ENCODE measurements at places on chromosomes 4 and X.

- no peak for DNase-seq
These were observed 310.3 kb upstream of the GNPDA2 start for GRCh38 chr4:45036677-45037076.

DNA sequence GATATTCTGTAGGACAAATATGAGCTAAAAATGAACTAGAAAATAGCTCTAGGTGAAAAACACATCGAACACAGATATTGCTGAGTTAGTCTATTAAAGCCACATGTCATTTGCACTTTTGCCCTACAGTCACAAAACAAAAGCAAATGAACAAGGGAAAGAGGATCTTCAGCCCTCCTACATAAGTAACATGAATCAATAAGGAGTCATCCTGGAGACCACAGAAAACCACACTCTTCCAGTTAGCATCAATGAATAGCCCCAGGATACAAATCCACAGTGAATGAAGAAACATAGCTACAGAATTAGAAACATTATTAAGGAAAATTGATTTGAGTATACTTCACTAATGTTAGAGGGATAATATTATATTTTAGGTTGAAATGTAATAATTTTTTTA, 311.4 kb downstream of the MAPK10 start:
- no peak for DNase-seq

DNA sequence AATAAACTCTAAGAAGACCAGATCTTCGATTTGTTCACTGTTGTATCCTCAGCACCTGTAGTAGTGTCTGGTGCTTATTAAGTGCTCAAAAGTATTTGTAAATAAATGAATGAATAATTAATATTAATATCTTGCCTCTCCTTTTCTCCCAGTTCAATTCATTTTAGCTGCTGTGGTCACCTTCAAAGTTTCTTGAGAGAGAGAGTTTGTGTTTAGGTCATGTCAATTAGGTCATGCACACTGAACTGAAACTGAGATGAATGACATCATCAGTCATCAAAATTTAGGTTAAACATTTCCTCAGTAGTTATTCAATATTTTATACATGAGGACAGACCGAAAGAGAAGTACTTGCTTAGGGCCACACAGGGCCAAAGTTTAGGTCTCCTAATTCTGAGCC, 73.5 kb downstream of the ANXA3 start:
- no peak for DNase-seq

DNA sequence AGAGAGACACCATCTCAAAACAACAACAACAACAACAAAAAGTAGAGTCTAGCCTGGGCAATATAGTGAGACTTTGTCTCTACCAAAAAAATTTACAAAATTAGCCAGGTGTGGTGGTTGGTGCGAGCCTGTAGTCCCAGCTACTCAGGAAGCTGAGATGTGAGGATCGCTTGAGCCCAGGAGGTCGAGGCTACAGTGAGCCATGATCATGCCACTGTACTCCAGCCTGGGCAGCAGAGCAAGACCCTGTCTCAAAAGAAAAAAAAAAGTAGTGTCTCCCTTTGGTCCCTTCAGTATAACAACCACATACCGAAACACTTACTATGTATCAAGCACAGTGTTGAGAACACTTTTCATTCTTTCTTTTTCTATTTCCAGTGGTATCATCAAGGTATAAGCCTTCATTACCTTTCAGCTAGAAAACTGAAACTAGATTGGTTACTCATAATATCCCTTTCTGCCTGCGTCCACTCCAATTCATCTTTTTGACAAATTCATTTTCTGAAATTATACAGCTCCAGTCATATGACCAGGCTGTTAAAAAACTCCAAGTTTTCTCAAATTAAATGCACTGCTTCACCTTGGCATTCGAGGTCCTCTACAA, 54.1 kb downstream of the RPS6KA3 start:
- DNase-seq: no peak

GRCh38 chr4:188214861-188215260, 75.6 kb downstream of the TRIML1 start:
- DNase-seq: no peak

GRCh38 chrX:41475191-41475590, 28.0 kb downstream of the NYX start:
- no peak for DNase-seq

DNA sequence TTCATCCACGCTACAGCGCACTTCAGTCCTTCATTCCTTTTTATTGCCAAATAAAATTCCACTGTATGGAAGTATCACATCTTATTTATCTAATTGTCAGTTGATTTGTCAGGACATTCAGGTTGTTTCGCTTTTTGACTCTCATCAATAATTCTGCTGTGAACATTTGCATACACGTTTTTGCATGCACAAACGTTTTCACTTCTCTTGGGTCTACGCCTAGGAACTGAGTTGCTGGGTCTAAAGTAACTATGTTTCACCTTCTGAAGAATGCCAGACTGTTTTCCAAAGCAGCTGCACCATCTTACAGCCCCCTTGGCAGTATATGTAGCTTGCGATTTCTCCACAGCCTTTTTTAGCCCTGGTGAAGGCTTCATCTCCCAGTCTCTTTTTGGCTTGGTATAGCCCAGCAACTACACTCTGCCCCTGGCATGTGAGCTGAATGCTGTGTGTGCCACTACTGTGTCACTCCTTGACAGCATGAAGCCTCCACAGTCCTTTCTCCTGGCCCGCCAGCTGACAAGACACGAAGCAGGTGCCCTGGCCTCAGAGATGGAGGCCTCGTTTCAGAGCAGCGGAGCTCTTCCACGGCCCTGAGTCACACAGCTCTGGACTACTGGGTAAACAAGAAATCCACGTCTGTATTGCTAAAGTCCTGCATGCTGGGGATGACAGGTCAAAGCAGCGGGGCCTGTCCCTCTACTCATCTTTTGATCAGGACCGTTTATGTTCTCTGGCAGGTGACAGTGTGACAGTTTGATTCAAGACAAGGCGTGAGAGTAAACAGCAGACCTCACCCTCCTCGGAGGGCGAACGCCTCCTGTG, 75.5 kb downstream of the NSUN7 start:
- DNase-seq: no peak

DNA sequence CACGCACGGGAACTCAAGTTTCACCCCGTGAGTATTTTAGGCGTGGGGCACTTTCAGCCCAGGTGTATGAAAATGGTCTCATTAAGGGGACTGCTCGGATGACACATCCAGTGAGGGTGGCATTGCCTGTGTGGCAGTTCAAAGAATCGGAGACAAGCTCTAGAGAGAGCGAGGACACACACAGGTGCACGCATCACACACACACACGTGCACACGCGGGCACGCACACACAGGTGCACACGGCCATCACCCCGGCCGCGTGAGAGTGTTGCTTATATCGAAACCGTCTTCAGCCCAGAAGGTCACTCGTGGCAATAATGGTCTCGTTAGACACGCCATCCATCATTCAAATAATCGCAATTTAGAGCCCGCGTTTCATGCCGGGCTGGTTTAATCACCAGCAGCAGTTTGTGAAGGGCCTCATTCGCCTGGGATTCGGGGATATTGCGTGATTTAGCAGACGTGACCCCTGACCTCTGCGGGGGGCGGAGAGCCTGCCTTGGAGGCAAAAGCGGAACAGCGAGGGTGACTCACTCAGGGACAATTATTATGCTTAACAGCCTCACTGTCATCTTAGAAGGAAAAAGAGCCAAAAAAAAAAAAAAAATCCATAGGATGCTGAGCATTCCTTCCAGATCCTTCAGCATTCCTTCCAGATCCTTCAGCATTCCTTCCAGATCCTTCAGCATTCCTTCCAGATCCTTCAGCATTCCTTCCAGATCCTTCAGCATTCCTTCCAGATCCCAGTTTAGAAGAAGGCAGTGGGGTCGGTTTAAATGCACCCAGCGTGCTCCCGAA, 89.4 kb upstream of the PPP2R3B start:
- no peak for DNase-seq

GRCh38 chrX:51569561-51569960, 49.2 kb downstream of the CENPVL3 start:
- DNase-seq: no peak

- DNase-seq: no peak
These were observed 232.2 kb downstream of the IDS start for GRCh38 chrX:149272690-149273463.

- DNase-seq: no peak
These were observed 178.6 kb downstream of the ZNF674 start for GRCh38 chrX:46366381-46367207.

DNA sequence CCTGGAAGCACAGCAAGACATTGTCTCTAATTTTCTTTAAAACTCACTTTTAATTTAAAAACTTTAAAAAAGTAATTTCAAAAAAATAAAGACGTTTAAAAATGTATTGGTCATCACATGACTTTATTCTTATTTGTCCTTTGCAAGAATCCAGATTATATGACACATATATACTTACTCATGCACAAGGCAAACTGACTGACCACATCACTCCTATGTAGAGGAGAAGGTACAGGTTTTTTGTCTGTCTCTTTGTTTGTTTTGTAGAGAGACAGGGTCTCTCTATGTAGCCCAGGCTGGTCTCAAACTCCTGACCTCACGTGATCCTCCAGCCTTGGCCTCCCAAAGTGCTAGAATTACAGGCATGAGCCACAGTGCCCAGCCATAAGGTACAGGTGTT, 28.6 kb downstream of the MAML3 start:
- DNase-seq: no peak

DNA sequence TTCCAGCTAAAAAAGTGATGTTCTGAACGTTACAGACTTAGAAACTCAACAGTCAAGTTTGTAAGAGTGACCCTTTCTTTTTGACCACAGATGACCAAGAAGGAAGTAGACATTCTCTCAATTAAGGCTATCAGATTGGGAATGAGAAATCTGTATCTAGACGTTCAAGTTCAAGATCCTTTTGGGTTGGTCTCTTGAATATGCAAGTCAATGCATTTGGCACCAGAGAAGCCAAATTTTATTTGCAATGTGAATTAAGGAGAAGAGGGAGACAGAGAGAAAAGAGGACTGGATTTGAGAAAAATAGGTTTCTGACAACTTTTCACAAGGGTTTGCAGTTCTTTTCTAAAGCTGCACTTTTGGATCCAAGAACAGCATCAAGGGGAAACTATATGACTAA, 17.5 kb upstream of the SULT1E1 start:
- DNase-seq: no peak

- no peak for DNase-seq
These were observed 21.3 kb downstream of the AREG start for GRCh38 chr4:74466242-74466641.

DNA sequence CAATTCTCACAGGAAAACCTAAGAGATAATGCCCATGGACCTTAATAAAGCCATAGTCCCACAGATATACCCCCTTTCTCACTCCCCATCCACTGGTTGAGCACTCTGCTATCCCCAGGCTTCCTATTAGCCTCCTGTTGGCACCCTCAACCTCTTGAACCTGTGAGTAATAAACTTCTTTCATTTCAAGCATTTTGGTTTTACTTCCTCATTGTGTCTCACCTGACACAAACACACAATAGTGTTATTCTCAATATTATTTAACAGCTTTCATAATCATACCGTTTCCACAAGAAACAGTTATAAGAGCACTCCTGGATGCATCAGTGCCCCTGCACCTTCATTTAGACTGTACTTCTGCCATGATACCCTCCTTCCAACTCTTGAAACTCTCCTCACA, 56.8 kb downstream of the TRPC5 start:
- DNase-seq: no peak

GRCh38 chrX:41779030-41779564, 55.1 kb downstream of the GPR82 start:
- no peak for DNase-seq

DNA sequence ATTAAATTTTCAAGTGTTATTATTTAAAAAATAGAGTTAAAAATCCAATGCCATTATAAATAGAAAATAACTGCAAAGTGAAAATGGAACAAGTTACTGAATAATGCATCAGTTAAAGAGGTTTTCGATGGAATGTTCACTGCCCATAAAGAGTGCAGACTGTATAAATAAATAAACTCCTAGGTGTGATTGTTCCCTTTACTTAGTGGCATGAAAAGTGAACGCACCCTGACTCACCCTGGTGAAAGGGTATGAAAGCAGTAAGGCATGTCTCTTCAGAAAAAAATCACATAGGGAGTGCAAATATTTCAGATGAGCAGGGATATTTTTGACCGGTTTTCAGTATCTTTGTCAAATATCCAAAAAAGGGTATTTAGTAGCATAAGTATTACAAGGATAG, 387.8 kb downstream of the DCAF12L2 start:
- no peak for DNase-seq

GRCh38 chr4:41148931-41149330, 65.4 kb downstream of the APBB2 start:
- no peak for DNase-seq

- no peak for DNase-seq
These were observed 728 bp upstream of the HGFAC start for GRCh38 chr4:3440979-3441500.

DNA sequence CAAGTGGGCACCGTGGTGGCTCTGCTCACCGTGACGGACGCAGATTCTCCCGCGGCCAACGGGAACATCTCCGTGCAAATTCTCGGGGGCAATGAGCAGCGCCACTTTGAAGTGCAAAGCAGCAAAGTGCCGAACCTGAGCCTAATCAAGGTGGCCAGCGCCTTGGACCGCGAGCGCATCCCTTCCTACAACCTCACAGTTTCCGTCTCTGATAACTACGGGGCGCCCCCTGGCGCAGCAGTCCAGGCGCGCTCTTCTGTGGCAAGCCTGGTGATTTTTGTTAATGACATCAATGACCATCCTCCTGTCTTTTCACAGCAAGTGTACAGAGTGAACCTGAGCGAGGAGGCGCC, 2.7 kb downstream of the FAT4 start:
- DNase-seq: peak; percentile 49

GRCh38 chr4:154073107-154073822, 284.4 kb upstream of the SFRP2 start:
- no peak for DNase-seq

DNA sequence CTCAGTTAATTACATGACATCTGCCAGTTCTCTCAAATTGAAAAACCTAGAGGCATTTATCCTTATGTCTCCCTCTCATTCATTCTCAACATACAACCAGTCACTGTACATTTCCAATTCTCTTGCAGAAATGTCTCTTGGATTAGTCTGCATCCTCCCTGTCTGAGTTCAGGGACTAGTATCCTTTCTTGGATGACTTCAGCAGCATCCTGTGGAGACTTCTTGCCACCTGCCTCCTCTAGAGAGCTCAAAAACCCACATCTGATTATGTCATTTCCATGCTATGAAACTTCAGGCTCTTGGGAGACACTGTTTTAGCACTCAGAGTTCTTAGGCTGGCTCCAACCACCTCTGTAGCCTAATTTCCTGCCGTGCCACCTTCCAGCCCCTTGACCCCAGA, 515.1 kb upstream of the DIPK2B start:
- no peak for DNase-seq

- DNase-seq: no peak
These were observed 38.6 kb upstream of the SORCS2 start for GRCh38 chr4:7153711-7154110.

Data from Peyer's patch (tissue), 4 donors.